Stimulated activated CD8-positive, alpha-beta memory T cell treated with anti-CD3 and anti-CD28 coated beads, Interleukin-2, amount 100 ng/mL, for 1 hour (primary cell): ENCODE measurements at places on chromosomes 12 and 14.

- peak; percentile 20 for DNase-seq
Observed at GRCh38 chr12:49703647-49704137, 3.5 kb downstream of the FMNL3 start.

DNA sequence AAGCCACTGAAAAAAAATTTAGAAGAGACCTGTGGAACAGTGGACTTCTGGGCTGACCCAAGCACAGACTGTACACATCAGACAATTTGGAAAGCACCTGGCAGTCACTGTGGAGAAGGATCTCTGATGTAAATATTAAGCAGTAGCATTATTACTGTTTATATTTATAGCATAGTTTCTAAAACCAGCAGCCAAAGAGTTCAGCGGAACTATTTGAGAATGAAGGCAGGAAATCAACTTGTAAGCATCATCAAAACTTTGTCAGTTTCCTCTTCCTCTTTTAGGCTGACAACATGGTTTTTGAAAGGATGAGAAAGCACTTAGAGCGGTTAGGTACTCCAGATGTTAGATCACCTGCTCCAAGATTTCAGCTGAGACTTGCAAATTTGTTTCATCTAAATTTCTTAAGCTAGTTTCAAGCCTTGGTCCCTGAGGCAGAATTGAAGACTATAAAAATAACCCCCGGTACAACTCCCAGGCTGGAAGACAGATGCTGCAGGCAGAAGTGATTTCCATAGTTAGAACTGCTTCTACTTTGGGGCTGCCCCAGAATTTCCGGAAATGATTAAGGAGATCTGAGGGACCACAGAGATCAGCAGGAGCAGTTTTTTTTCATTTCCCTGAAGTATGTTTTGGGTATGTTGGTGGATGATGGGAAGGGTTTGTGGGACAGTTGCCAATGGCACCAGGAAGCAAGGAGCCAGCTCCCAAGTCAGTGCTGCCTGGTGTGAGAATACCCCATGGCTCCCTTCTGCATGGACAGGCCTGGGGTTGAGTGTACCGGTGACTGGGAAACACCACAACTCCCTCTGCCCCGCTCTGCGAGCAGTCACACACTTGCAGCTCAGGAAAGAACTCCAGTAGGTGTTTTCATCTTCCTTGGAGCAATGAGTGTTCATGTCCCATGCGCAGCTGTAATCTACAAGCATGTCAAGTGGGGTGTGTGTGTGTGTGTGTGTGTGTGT, 354.5 kb downstream of the NUAK1 start:
- no peak for DNase-seq

DNA sequence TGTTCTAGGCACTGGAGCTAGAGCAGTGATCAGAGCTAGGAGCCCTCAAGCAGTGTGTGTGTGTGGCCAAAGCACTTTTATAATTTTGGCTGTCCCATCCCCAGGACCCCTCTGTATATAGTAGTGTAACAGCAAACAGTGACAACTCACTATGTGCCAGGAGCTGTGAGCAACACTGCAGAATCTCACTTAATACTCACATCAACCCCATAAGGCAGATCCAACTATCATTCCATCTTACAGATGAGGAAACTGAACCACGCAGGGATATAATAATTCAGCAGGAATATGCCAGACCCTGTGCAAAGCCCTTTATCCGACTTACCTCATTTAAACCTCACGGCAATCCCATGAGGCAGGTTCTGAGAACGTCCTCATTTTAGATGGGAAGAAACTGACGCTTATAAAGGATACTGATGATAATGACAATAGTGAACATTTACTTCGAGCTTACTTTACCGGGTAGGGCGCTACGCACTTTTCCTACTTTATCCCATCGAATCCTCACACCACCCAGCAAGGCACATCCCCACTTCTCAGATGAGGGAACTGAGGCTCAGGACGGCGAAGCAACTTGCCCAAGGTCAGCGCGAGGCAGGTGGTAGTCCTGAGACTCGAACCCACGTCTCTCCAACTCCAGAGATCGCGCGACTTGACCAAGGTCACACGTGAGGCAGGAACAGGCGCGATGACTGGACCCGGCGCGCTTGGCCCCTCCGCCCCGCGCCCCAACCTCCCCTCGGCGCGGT, 687 bp downstream of the RAB35 start:
- no peak for DNase-seq

DNA sequence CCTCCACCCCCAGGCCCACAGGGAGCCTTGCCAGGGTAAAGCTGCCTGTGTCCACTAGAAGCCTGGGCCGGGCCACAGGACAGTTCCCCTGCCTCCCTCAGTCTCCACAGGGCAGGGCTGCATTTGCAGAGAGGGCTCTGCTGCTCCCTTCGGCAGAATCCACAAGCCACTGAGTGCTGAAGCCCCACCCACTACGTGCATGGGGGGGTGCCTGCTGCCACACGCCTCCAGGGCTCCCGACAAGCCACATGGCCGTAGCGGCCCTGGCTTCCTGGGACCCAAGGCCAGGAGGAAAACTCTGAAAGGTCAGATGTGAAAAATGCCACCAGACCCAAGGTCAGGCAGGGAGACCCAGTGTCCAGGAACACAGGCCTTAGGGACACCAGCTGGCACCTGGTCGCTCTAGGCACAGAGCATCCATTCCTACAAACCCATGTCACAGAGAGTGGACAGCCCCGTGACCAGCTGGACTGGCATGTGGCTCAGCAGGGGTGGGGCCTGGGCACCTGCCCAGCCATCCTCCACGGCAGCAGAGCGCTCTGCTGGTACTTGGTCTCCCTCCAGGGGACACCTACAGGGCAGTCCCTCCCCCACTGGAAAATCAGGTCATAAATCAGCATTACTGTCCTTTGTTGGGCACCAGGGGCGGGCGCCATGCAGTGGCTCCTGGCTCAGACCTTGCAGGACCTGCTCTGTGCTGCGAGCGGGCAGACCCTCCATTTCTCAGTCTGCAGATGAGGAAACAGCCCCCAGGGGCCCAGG, 42.9 kb downstream of the CCDC85C start:
- DNase-seq: no peak

GRCh38 chr14:94691660-94692034, 78.3 kb downstream of the GSC start:
- DNase-seq: no peak
